MCF 10A (cell line): ENCODE measurements at places on chromosomes 12 and 14.

DNA sequence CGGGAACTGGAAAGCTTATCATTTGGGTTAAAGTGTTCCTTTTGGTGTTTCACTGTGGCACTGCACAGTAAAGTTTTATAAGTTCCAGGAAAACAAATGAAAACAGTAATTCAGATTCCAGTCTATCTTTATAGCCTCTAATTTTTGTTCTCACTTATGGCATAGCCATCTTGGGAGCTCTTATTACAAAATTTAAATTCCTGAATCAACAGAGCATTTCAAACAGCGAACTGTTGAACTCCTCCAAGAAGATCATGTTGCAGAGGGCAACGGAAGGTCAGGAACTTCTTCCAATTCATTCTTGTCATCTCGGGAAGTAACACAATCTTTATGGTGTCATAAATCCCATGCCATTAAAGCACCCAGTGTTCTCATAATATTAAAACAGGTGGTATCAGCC, 229.1 kb downstream of the KCNC2 start:
- no peaks in the 10 kb centered on the region for H3K27me3 ChIP-seq
- DNase-seq = no peak
- peaks cover 6% of the 10 kb centered on the region for H3K4me1 ChIP-seq

DNA sequence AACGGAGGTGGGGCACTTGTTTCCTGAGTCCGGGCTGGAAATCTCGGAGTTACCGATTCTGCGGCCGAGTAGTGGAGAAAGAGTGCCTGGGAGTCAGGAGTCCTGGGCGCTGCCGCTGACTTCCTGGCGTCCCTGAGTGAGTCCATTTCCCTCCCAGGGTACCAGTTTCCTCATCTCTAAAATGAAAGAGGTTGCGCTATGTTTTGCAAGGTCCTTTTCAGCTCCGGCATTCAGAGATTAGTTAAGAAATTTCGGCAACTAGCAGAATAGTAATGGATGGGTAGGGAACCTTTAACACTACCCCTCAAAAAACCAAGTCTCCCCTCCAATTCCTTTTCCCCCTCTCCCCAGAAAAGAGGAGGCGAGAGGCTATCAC, 724 bp downstream of the BLOC1S1 start:
- peak overlapping the region; percentile 80 for H3K4me3 ChIP-seq
- H3K27ac ChIP-seq = peak overlapping the region; percentile 79
- peaks cover 31% of the 10 kb centered on the region for H3K4me1 ChIP-seq

DNA sequence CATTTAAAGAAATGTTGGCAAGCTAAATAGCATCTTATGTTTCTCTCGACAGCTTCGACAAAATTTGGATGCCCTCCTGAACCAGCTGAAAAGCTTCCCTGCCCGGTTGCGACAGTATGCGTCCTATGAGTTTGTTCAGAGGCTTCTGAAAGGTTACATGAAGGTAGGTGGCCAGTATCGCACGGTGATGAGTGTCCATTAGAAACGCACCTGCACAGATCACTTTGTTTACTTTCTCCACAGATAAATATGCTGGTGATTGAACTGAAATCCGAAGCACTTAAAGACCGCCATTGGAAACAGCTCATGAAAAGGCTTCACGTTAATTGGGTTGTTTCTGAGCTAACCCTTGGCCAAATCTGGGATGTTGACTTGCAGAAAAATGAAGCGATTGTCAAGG, 36.5 kb downstream of the DYNC1H1 start:
- H3K4me3 ChIP-seq = no peak overlapping the region
- H3K4me1 ChIP-seq = no peaks in the 10 kb centered on the region
- no peak overlapping the region for H3K27ac ChIP-seq
- peaks cover 100% of the 10 kb centered on the region for H3K36me3 ChIP-seq

DNA sequence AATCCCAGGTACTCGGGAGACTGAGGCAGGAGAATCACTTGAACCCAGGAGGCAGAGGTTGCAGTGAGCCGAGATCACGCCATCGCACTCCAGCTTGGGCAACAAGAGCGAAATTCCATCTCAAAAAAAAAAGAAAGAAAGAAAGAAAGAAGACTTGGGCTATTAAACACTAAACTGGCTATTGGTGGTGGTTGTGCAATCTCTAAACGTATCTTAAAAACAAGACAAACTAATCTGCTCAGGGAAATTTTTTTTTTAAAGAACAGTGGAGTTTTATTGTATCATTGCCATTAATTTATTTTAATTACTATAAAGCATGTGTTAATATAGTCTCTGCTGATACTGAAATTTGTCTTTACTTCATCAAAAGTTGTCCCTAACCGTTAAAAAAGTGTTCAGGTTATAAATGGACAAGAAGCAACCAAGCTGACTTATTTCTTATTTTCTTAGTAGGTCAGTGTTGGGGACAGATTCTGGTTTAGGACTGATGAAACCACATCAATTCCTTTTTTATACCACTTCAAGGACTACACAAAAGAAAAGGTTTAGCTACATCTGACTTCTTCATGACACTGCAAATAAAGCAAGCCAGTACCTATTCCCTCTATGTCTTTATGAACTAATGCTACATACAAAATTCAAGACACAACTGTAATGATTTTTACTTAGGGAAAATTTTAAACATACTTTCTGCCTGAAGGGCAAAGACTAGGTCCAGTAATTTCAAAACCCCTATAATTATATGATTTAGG, 68.7 kb upstream of the KRAS start:
- no peak overlapping the region for H3K4me3 ChIP-seq
- H3K27ac ChIP-seq = no peak overlapping the region
- no peak for DNase-seq
- H3K36me3 ChIP-seq = no peaks in the 10 kb centered on the region

- no peak overlapping the region for H3K4me3 ChIP-seq
- H3K4me1 ChIP-seq = peaks cover 10% of the 10 kb centered on the region
- peaks cover 38% of the 10 kb centered on the region for H3K27me3 ChIP-seq
- peak; percentile 75 for DNase-seq
- H3K36me3 ChIP-seq = no peaks in the 10 kb centered on the region
Observed at GRCh38 chr12:98373025-98373554, 142.3 kb upstream of the TMPO start.

DNA sequence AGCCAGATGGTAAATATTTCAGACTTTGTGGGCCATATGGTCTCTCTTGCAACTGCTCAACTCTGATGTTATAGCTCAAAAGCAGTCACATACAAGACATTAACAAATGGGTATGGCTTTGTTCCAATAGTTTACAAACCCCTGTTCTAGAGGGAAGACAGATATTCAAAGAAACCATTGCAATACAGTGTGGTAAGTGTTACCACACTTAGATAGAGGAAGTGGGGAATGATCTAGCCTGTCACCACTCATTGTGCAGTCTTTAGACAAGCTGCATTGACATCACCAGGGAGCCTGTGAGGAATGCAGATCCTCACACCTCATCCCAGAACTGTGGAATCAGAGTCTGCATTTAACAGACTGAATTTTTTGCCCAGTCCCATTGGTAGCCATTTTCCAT, 80.0 kb upstream of the RGS6 start:
- H3K27ac ChIP-seq = no peak overlapping the region
- H3K36me3 ChIP-seq = no peaks in the 10 kb centered on the region
- H3K4me1 ChIP-seq = peaks cover 10% of the 10 kb centered on the region
- H3K4me3 ChIP-seq = no peak overlapping the region
- peaks cover 9% of the 10 kb centered on the region for H3K27me3 ChIP-seq

- no peaks in the 10 kb centered on the region for H3K27me3 ChIP-seq
- peaks cover 7% of the 10 kb centered on the region for H3K4me1 ChIP-seq
- H3K27ac ChIP-seq = no peak overlapping the region
- H3K4me3 ChIP-seq = no peak overlapping the region
- DNase-seq = no peak
Observed at GRCh38 chr12:64395739-64396138, 5.2 kb upstream of the C12orf56 start.

- DNase-seq = no peak
- H3K4me3 ChIP-seq = no peak overlapping the region
- H3K36me3 ChIP-seq = no peaks in the 10 kb centered on the region
- no peaks in the 10 kb centered on the region for H3K27me3 ChIP-seq
Observed at GRCh38 chr12:92602930-92603623, 99.7 kb upstream of the PLEKHG7 start.
